Gastrocnemius medialis (tissue), 4 donors: ENCODE measurements at places on chromosomes 1 and 21. TPM values are rescaled to one million over a fixed set of nuclear protein-coding genes. Genes with fewer than 3 reads are reported as not detected.

GRCh38 chr1:243917177-243917862 is 67.3 kb upstream of the AKT3 start:
- H3K27ac ChIP-seq, result no peak overlapping the region
- H3K4me3 ChIP-seq, result peak overlapping the region; percentile 52
- DNase-seq, result no peak
- H3K36me3 ChIP-seq, result no peaks in the 10 kb centered on the region
- peaks cover 13% of the 10 kb centered on the region for H3K4me1 ChIP-seq

DNA sequence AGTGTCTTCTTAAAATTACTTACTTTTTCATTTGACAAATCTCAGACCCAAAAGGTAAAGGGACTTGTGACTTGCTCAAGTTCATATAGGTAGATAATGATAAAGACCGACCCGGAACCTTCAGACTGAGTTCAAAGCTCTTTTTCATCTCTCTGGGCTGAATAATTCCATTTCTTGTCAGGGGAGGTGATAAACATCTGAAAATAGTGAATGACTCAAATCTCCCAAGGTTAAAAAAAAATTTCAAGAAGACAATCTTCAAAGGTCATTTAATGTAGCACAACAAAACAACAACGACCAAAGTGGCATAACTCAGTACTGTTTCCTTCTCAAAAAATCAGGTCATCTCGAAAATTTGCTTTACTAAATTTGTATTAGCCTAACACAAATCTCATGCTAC is 20.6 kb downstream of the LUZP1 start:
- no peaks in the 10 kb centered on the region for H3K36me3 ChIP-seq
- H3K27me3 ChIP-seq, result no peaks in the 10 kb centered on the region
- no peak overlapping the region for H3K27ac ChIP-seq

DNA sequence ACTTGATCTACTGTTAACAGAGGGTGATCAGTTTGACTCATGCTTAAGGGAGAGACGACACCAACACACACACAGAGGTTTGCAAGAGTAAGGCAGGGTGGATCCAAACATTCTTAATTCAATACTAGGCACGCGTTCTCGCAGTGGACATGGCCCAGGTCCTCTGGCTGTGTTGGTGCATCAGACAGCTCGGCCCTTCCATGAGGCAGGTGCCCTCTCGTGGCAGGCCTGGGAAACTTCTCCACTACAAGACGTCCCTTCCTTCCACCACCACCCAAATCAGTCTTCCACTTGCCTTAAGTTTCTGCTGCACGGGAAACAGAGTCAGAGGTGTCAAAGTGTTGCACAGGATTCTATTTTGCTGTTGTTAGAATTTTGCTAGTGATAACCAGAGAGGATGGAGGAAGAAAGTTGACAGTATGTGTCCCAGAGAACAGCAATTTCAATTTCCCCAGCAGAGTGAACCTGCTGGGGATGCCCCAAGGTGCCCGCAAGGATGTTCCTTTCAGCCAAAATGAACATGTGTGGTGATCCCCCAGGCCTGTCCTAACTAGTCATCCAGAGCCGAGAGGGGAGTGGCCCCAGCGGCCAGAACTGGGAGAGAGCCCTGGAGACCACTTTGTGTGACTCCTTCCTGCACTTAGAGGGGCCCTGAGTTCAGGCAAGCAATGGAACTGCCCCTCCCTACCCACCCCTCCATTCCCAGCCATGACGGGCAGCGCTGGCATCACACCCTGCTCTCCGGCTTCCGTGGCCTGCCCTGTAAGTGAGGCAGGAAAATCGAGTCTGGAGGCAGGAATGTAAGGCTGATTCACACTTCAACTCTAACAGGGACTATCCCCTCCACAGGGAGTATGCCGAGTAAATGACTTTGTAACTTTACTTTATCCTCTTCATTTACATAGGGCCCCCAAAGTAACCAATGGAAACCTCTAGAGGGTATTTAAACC is 34.8 kb downstream of the MX1 start:
- peaks cover 4% of the 10 kb centered on the region for H3K27me3 ChIP-seq
- DNase-seq, result peak; percentile 34
- no peak overlapping the region for H3K4me3 ChIP-seq
- H3K4me1 ChIP-seq, result no peaks in the 10 kb centered on the region

DNA sequence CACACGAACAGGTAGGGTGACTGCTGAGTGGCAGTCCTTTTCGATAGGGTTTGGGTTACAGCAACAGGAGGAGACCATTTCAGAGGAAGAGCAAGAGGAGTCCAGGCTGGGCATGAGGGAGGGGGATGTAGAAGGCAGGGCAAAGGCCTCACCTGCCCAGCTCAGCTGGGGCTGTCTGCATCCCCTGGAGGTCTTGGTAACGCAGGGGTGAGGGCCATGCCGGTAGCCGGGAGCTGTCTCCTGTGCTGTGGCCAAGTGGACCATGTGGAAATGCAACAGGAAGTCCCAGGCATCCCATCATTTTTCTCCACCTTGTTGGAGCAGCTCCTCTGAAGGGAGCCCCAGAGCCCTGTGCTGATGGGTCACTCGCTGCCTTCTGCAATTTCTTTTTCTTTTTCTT is 105.4 kb upstream of the C1orf174 start:
- no peaks in the 10 kb centered on the region for H3K4me1 ChIP-seq
- H3K27me3 ChIP-seq, result peaks cover 4% of the 10 kb centered on the region
- H3K27ac ChIP-seq, result no peak overlapping the region
- no peak overlapping the region for H3K4me3 ChIP-seq
- no peak for DNase-seq
- no peaks in the 10 kb centered on the region for H3K36me3 ChIP-seq

GRCh38 chr1:226733876-226734275 is 5.2 kb downstream of the ITPKB start:
- peaks cover 22% of the 10 kb centered on the region for H3K4me1 ChIP-seq
- no peaks in the 10 kb centered on the region for H3K27me3 ChIP-seq
- H3K36me3 ChIP-seq, result no peaks in the 10 kb centered on the region
- peak overlapping the region; percentile 88 for H3K27ac ChIP-seq

DNA sequence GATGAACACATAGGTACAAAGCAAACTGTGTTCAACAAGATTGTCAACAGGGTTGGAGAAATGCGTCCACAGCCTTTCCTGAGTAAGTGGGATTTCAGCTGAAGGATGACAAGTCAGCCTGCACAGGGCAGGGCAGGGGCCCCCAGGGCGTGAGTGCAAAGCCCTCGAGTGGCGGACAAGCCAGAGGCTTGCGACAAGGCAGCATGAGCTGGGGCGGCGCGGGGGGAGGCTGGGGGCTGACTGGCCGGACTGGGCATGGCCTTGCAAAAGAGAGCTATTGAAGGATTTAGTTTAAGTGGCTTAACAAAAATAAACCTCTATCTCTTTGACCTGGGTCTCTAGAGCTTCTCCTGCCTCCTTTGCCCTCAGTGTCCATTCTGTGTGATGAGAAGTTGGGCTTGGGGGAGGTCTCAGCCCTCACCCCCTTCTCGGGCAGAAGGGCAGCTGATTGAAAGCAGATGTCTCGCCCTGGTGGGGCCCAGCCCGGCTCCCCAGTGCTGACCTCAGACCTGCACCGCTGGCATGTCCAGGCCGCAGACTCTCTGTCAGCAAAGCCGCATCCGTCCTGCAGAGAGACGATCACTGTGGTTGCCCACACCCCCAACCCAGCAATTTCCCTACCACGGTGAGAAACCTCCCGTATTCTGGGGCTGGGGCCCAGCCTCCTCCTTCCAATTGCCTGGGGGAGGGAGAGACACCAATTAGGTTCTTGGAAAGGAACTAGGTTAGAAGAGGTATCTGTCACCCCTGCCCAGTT is 24.3 kb upstream of the EPS8L3 start:
- no peaks in the 10 kb centered on the region for H3K27me3 ChIP-seq
- no peak overlapping the region for H3K4me3 ChIP-seq
- peaks cover 34% of the 10 kb centered on the region for H3K4me1 ChIP-seq
- DNase-seq, result no peak
- no peak overlapping the region for H3K27ac ChIP-seq

GRCh38 chr1:94658221-94658620 is 116.7 kb upstream of the F3 start:
- no peaks in the 10 kb centered on the region for H3K36me3 ChIP-seq
- DNase-seq, result no peak
- H3K27ac ChIP-seq, result no peak overlapping the region
- H3K4me1 ChIP-seq, result no peaks in the 10 kb centered on the region
- no peaks in the 10 kb centered on the region for H3K27me3 ChIP-seq

The GJA4 gene
- total RNA-seq, result 30.6 TPM

The PKLR gene
- not detected for total RNA-seq

The CACNA1S gene
- total RNA-seq, result 93.5 TPM
